Stimulated activated memory B cell treated with anti-CD40 and anti-IgM and Interleukin-4, amounts not matched to agents 10 μg/mL and 1 μg/mL and 100 μg/mL, for 72 hours (primary cell): ENCODE measurements at places on chromosomes 13 and 19.

GRCh38 chr19:5993201-5993600 lies 15.3 kb upstream of the RANBP3 start:
- no peak for ATAC-seq

GRCh38 chr19:41657157-41657556 lies 30.3 kb upstream of the CEACAM4 start:
- ATAC-seq = no peak

GRCh38 chr13:101454767-101455166 lies 2.3 kb downstream of the ITGBL1 start:
- no peak for ATAC-seq

GRCh38 chr13:64723724-64724123 lies 2506.4 kb downstream of the PCDH9 start:
- ATAC-seq = no peak

DNA sequence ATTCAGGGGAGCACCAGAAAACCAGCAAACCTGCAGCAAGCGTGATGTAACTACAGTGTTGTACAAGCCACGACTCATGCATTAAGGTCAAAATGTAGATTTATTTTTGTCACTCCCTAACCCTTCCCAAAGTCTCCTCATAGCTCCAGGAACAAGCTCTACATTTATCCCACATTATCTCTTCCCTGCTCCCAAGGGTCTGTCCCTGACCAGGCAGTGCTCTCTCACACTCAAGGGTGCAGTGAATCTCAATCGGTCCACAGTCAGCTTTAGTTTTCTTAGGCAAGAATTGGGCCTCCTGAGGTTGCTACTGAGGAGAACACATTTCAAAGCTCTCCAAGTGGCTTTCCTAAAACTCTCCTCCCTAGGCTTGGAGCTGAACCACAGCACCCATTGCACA lies 219.4 kb downstream of the NHLRC3 start:
- no peak for ATAC-seq

DNA sequence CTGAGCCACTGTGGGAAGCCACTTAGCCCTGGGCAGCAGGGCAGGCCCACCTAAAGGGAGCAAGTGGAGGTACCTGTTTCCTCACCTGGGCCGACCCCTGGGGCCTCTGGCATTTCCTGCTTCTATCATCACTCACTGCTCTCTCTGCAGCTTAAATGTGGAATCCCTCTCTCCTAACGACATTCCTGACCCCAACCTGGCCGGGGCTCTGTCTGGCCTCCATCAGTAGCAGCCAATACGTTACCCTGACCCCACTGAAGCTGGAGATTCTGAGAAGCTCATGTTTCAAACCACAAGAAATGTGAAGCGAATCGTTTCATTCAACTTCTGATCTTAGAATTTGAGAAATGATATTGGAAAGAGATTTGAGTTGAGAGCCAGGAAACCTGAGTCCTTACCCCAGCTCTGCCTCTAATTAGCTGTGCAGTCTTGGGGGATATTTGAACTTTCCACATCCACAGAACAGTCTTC lies 39.9 kb downstream of the DOCK9 start:
- ATAC-seq = no peak

GRCh38 chr13:59364641-59365085 lies 799.1 kb downstream of the DIAPH3 start:
- no peak for ATAC-seq

DNA sequence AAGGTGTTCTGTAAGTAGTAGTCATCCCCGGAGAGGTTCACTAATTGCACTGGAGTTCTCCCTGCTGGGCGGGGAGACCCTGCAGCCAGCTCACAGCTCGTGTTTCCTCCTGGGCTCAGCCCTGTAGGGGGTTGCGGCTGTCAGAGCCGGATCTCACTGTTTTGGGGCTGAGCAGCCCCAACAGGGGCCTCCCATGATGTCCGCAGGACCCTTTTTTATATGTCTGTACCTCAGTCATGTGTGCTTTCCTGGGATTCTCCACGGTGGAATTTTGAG lies 130.2 kb upstream of the MCF2L start:
- ATAC-seq = no peak

GRCh38 chr19:14472202-14472938 lies 2.8 kb downstream of the PTGER1 start:
- ATAC-seq = peak; percentile 68

- ATAC-seq = no peak
These were observed 184.2 kb downstream of the LACC1 start for GRCh38 chr13:44063881-44064280.
